ENCODE measurements at places on chromosomes 6 and 20. TPM values are rescaled to one million over a fixed set of nuclear protein-coding genes. Genes with fewer than 3 reads are reported as not detected.

GRCh38 chr6:127397729-127398630 lies 54.6 kb upstream of the ECHDC1 start:
- no peak for ATAC-seq

DNA sequence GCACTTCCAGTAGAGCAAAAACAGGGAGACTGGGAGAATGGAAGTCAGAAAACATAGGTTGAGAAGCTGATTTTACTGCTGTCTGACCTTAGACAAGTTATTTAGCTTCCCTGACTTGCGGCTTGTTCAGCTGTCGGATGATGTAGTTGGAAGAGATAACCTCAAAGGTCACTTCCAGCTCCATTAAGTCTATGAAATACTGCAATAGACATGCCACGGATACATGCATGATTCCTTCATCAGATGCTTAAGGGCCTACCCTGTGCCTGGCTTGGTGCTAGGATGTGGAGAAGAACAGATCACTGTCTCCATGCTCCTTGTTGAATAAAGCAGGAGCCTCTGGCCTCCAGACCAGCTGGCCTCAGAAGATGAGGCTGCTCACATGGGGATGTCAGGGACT lies 43.7 kb downstream of the FYN start:
- ATAC-seq: no peak

DNA sequence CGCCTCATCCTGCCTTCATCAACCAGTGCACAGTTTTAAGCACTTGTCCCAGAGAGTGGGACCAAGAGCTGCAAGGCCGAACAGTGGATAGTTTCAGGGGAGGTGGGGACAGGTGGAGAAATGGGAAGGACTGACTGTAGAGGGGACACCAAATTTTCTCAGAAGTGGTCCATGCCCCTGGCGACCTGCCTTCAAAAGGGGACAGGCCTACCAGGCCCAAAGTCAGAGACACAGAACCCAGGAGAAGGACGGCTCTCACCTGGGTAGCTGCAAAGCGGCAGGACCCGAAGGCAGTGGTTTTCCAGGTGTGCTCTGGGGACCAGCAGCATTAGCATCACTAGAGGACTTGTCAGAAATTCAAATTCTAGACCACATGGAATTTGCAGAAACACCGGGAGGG lies 5.8 kb downstream of the TFEB start:
- no peak for ATAC-seq

GRCh38 chr6:72182337-72183246 lies 296.2 kb downstream of the RIMS1 start:
- ATAC-seq: no peak

DNA sequence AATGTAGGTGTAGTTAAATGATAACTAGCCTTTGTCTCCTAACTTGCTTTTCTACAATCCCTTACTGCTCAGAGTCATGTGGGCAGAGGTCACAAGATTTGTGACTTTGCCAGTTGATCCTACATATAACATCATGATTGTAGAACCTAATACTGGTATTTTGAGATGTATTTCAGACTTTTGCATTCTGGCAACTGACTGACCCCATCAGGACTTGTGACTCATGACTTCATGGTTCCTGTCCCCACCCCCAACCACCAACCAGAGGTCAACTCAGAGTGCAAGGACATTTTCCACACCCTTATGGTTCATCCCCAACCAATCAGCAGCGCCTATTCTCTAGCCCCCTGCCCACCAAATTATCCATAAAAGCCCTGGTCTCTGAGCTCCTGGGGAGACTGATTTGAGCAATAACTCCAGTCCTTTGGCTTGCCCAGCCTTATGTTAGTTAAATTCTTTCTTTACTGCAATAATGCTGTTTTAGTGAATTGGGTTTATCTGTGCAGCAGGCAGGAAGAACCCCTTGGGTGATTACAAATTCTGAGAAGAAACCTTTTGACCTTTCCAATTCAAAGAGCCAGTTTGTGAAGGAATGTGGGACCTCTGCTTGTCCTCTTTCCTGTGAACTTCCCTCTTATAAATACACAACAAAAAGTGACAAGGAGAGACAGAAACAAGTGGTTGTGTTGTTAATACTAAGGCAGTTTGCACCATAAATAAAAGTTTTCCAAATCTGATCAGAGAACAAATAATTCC lies 588.7 kb downstream of the UTRN start:
- no peak for ATAC-seq

DNA sequence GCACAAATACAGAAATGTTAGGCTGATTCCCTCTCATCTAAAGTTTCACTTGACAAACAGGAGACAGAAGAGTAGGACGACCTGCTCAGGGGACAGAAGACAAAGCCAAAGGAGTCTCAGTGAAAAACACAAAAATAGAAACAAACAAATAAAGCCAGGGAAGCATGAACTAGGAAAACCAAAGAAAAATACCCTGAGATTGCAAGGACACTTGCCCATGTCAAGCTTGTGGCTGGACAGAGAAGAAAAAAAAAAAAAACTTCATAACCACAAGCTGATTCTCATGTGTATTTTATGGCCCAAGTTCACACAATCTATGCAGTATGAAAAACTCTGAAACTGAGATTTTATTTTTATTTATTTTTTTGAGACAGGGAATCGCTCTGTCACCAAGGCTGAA lies 85.6 kb upstream of the BEND6 start:
- no peak for ATAC-seq

Gene MBOAT1
- 15.7 TPM for total RNA-seq

Gene C20orf141
- not detected for total RNA-seq

Gene BTN1A1
- total RNA-seq: 0.21 TPM

Gene POM121L2
- total RNA-seq: not detected

- ATAC-seq: peak; percentile 8
These were observed 206.3 kb downstream of the PREX1 start for GRCh38 chr20:48621376-48622078.

Gene FNDC1
- total RNA-seq: not detected

DNA sequence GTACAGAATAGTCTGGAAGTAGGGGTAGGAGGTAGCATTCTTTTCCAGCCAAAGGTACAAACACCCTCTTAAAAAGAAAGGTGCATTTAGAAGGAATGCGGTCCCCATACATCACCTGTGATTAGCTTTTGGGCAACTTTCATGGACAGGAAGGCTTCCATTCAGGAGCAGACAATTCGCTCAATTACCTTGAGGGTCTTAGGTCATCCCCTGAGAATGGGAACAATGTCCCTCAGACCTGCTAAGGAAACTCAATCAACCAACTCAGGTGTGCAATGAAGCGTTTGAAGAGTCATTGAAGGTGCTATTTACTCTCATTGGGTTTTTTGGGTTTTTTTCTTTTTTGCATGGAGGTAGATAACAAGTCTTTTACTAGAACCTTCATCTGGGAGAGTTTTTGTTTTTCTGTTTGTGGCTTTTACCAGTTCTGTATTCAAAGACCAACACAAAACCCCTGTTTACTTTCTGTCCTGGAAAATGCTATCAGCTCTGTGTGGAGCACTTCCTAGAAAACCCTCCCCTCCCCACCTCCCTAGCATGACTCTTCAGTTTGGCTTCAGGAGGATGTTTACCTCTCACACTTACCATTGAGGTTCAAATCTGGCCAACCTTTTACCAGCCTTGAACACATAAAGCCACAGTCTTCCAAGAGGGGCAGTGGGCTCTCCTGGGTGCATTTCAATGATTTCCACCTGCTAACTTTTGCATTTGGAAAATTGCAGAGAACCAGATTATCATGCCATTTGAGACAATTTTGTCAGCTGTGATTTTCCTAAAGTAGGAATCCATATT lies 271.2 kb upstream of the PRDM1 start:
- peak; percentile 40 for ATAC-seq

- peak; percentile 87 for ATAC-seq
These were observed 245.4 kb downstream of the PTPRK start for GRCh38 chr6:128275030-128275429.

DNA sequence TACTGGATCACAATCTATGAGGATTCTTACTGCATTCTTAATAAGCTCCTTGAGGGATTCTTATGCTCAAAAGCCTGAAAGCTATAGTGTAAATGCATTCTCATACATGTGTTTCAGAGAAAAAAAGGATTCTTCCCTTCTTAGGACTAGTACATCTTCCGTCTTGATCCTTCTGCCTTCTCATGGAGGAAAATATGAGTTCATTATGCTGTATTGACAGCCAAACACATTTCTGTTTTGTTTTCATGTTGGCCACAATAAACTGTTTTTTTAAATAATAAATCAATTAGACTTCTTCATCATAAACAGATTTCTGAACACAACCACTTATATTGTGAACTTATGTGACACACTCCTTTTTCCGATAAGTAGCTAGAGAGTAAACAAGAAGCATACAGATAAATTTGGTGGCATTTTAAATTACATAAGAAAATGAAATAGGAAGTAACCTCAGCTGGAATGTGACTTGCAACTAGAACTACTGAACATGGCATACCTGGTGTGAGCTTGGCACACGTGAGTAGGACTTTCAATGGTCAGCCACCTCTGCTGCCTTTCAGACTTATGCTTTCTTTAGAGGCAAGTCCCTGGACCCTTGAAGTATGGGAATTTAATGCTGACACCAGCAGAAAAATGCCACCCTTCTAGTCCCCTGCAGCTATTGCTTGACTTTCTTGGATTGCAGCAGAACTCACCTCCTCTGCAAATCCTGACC lies 350.4 kb downstream of the BCKDHB start:
- no peak for ATAC-seq

- ATAC-seq: no peak
These were observed 267.1 kb upstream of the JAG1 start for GRCh38 chr20:10940941-10941340.

Gene ACSS1
- 8.4 TPM for total RNA-seq

GRCh38 chr20:47370850-47371782 lies 14.6 kb upstream of the ZMYND8 start:
- ATAC-seq: no peak

DNA sequence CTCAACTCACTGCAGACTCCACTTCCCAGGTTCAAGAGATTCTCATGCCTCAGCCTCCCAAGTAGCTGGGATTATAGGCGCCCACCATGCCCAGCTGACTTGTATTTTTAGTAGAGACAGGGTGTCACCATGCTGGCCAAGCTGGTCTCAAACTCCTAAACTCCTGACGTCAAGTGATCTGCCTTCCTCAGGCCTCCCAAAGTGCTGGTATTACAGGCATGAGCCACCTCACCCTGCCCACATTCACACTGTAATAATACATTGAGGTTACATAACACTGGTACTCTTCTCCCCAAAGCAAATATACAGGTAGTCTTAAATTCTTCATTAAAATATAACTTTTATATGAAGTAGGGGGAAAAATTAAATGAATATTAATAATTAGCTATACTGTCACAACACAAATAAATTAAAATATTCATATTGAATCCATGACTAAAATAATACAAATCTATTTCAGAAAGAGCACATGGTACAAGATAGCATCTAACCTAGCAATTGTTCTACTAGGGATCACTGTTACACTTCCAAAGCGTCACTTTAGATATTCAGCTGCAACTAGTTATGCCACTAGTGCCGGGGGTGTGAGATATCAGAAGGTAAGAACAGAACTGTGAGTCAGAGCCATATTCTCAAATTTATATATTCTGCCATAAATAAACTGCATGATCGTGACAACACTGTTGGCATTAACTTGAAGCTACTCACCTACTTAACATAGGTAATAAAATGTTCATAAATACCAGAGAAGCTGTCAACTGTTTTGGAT lies 169.1 kb upstream of the SHLD1 start:
- ATAC-seq: no peak

GRCh38 chr6:21586740-21587178 lies 6.8 kb upstream of the SOX4 start:
- ATAC-seq: no peak

Gene CCN6
- total RNA-seq: 0.66 TPM

Gene DUSP15
- total RNA-seq: not detected

Gene ECT2L
- total RNA-seq: 0.11 TPM

Gene RGS19
- 49.4 TPM for total RNA-seq

DNA sequence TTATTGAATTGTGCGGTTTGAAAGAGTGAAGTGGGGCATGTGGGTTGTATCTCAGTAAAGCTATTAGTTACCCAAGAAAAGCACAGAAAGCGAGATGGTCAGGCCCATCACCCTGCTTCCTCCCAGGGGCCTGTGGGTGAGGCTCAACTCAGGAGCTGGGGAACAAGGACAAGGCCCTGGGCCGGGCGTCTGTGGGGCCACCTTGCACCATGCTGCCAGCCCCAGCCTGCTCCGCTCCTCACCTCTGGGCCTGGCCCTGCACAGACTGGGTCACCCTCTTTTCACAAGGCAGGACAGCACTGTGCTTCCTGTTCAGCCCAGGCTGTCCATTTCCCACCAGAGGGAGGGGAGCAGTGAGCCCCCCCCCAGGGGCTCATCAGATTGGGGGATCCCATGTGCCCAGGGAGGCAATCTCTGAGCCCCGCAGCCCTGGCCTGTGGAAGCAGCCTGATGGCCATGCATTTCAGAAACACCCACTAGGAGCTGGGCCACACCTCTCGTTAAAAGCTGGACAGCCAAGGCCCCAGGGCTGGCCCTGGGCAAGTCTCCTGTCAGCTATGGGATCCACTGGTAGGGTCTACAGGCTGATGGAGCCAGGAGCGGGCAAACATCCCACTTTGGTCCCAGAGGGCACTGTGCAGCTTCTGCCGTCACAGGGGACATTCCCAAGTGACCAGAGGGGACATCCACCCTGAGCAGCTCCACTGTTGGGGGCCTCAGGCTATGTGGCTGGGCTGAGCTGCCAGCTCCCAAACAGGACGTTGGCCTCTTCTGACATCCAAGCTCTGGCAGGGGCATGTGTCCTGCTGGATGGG lies 55.9 kb downstream of the YTHDF1 start:
- no peak for ATAC-seq

DNA sequence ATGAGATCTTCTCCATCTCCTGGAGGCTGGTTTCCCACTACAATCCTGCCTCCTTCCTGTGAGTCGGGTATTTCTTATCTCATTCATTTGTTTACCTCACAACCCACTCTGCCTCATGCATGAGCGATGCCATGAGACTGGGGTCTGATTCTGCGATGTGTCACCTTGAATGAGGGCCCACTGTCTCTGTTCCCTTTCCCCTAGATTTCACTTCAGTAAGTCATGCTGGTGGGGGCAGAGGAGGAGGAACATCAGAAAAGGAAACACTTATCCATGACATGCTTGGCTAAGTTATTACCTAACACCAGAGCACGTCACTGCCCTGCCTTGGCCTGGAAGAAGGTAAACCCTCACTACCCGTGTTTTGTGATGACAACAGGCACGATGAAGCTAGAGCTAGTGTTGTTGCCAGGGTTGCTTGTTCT lies 337.4 kb upstream of the PRDM1 start:
- peak; percentile 47 for ATAC-seq

Gene ZNF311
- total RNA-seq: 0.71 TPM

Gene PMEPA1
- 1.6 TPM for total RNA-seq

Gene IBTK
- total RNA-seq: 23.5 TPM

Gene NOX3
- total RNA-seq: not detected

- no peak for ATAC-seq
These were observed 231.1 kb downstream of the HDGFL1 start for GRCh38 chr6:22800451-22800850.

Gene SMIM26
- 67.9 TPM for total RNA-seq
